ENCODE measurements at places on chromosomes 5 and 9.

GRCh38 chr9:81344366-81344765, 345.0 kb downstream of the TLE1 start:
- no peak for DNase-seq

GRCh38 chr5:98308231-98308630, 465.2 kb upstream of the RGMB start:
- DNase-seq = peak; percentile 26

- DNase-seq = no peak
These were observed 171.9 kb downstream of the ZNF462 start for GRCh38 chr9:107034831-107035230.

- DNase-seq = no peak
These were observed 18.0 kb upstream of the JAKMIP2 start for GRCh38 chr5:147800491-147800890.

DNA sequence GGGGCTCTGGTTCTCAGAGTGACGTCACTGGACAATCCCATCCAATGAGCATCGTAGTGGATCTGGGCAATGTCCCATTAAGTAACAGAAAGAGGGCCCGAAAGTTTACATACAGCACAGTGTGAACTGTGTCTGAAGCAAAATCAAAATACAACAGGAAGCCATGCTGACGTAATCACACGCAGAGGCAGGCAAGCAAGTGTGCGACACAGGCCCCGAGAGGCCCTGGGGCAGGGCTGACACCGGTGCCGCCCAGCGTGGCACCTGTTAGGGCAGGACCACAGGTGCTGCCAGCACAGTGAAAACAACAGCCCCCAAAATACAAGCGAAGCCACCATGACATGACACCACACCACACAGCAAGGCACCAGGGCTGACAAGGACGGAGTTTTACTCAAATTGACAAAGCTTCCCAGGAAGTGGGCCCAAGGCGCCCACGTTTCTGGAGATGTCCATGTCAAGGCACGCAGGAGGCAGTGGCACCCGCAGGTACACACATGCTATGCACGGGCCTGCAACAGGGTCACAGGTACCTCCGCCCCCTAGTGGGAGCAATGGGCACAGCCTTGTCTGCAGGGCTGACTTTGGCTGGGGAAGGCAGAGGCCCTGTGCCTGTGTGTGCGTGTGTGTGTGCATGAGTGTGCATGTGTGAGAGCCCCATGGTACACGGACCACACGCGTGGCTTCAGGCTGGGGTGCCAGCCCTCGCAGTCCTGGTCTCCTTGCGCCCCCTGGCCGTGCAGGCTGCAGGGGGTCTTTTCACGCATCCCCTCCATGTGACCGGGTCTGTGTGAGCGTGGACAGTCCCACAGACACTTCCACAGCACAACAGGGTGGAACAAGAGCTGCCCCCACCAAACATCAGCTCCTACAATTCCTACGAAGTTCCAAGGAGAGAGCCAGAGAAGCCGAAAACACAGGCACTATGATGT, 19.6 kb downstream of the QSOX2 start:
- peak; percentile 45 for DNase-seq

- no peak for DNase-seq
These were observed 55.1 kb upstream of the S1PR3 start for GRCh38 chr9:88936132-88936531.

GRCh38 chr9:113511856-113512761, 48.6 kb downstream of the RGS3 start:
- peak; percentile 64 for DNase-seq

DNA sequence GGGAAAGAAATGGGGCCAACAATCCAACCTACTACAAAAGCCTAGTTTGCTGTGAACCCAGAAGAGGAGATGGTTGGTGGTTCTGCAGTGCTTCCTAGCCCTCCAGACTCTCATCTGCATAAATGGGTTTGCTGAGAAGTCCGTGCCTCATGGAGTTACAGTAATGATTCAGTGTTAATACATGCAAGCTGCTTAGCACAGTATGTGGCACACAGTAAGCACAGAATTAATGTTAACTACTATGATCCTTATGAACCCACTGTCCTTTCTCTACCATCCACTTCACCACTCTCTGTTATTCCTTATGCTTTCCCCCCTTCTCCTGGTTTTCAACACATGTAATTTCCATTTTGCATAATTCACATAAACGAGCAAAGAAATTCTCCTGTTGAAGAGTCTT, 100.0 kb downstream of the ACTBL2 start:
- DNase-seq = peak; percentile 9

DNA sequence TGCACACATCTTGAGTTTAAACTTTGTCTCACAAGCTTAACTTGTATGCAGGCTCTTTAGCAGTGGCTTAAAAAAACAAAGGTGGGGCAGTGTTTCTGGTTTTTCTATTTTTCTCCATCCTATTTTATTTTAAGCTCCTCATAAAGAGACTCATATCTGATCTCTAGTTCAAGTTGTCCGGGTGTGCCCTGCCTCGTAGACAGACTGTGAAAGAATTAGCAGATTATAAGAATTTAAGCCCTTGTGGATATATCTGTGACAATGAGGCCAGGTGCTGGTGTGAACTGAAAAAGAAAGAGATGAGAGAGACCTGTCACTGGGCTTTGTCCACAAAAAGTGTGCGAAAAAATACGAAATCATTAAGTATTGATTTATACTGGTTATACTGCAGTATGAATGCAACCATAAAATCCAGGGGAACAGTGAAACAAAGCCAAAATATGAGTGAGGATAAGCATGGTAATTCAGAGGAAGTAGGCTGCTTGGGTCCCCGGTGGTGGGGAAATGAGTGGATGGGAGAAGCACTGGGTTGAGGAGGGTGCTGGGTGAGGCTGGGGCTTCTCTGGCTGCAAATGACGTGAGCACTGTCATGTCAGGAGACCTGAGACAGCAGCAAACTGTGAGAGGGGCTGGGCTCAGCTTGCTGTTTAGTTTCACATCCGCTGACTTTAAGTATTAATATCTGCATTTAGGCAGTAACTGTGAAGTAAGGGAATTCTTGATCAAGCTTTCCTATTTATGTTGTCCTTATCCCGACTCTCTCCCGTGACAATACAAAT, 179.7 kb upstream of the ANKRD55 start:
- no peak for DNase-seq

DNA sequence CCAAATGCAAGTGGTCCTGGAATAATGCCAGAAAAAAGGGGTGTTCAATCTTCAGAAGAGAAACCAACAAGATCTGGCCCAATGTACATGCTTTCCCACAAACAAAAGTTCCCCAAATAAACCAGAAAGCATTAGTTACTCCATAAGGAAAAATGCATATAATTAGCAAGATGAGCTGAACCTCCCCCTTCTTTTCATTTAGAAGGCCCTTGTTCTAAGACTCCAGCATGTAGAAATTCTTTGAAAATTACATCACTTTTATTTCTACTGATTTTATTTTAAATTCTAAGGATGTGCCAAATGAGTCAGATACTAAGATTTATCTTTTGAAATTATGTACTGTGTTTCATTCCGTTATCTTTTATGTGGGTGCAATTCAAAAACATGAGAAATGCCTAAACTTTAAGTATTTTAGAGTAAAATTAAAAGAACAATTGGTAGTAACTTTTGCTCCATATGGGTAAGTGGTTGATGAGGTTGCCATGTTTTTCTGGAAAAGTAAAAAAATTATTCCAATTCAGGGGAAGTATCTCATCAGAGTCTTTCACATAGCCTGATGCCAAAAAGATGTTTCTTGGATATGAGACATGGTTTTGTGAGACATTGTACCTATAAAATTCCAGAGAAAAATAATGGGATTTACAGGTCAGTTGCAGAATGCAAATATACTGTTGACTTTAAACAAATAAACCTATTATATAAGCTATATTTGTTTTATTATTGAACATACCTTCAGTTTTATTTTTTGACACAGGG, 106.5 kb upstream of the CCDC112 start:
- DNase-seq = peak; percentile 74

DNA sequence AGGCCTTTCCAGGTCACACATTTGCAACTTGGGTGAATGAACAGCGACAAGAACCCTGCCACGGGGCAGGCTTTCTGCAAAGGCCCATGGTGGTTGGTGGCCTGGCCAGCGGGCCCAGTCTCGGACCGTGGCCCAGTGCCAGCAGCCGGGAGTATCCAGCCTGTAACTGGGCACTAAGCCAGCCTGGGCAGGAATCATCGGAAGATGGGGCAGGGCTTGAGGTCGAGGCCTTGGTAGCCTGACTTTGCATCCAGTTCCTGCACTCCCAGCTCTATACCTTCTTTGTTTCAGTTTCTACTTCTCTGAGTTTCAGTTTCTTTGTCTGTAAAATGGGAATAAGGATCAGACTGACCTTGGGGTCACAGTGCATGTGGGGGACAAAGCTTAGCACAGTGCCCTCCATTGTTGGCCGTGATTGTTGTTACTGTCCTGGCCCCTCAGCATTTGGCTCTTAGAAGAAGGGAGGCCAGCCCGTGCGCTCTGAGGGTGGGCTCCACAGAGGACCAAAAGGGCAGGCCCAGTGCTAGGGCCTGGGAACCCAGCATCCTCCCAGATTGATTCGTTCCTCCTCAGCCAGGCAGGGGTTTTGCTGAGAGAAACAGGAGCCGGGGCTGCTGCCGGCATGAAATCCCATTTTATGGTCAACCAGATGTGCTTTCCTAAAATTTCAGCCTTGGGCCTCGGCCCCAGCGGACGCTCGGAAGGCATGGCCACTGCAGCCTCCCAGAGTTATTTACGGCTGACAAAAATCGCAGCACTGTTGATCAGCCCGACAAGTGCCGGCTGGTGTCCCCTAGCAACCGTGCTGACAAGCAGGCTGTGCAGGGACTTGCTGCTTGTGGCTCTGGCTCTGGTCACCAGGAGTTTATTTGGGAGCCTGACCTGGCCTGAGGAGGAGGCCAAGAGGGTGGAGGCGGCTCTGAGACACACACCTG, 43.6 kb downstream of the JADE2 start:
- no peak for DNase-seq

DNA sequence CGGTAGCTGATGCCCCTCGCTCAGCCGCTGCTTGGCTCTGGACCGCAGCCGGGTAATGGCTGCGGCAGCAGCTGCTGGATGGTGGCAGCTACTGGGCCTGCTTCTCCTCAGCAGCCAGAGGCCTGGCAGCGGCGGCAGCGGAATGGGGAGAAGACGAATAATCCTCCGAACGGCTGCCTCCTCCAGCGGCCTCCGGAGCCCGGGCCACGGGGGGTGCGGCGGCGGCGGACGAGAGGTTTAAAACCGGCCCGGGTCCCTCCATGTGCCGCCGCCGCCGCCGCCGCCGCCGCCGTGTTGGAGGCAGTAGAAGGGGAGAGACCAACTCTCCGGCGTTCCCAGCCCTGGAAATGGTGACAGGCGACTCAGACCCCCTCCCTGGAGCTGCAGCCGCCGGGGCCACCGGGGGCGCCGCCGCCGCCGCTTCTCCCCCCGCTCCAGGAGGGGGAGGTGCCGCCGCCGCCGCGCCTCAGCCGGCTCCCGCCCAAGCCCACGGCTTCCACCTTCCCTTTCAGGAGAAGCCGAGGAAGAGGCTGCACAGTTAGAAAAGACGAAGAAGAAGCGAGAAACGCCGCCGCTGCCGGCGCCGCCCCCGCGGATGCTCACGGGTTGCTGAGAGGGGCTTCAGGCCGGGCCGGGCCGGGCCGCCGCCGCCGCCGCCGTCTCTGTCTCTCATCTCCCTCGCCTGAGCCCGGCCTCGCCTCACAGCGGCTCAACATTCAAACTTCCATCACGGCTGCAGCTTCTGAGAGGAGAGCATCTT, 118.4 kb upstream of the PRSS3 start:
- peak; percentile 10 for DNase-seq

DNA sequence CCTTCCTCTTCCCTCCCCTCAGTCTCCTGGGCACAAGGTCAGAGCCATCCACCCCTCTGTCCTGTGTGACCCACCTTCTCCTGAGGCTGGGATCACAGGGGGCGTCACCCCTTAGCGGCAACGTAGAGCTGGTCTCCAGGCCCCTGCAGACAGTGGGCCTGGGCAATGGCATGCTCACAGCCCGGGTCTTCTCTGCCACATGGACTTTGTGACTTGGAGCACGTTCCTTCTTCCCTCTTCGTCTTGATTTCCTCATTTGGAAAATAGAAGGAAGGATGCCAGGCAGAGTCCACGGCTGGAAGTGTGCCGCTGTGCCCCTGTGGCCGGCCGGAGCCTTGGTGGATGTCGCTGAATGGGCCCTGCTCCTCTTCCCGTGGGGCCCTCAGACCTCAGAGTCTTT, 10.0 kb downstream of the RXRA start:
- no peak for DNase-seq

DNA sequence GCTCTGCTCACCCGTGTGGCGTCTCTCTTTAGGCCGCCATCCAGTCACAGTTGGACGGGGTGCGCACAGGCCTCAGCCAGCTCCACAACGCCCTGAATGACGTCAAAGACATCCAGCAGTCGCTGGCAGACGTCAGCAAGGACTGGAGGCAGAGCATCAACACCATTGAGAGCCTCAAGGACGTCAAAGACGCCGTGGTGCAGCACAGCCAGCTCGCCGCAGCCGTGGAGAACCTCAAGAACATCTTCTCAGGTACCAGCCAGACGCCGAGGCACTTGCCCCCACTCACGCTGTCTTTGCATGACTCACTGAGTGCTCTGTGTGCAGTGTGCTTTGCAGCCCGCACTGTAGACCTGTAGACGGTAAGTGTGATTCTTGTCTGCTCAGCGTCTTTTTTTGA, 4.5 kb downstream of the EXOC3 start:
- DNase-seq = no peak

GRCh38 chr9:1939926-1940368, 75.2 kb upstream of the SMARCA2 start:
- DNase-seq = peak; percentile 26

- DNase-seq = peak; percentile 68
These were observed 9.9 kb downstream of the SH3RF2 start for GRCh38 chr5:145946112-145946861.

DNA sequence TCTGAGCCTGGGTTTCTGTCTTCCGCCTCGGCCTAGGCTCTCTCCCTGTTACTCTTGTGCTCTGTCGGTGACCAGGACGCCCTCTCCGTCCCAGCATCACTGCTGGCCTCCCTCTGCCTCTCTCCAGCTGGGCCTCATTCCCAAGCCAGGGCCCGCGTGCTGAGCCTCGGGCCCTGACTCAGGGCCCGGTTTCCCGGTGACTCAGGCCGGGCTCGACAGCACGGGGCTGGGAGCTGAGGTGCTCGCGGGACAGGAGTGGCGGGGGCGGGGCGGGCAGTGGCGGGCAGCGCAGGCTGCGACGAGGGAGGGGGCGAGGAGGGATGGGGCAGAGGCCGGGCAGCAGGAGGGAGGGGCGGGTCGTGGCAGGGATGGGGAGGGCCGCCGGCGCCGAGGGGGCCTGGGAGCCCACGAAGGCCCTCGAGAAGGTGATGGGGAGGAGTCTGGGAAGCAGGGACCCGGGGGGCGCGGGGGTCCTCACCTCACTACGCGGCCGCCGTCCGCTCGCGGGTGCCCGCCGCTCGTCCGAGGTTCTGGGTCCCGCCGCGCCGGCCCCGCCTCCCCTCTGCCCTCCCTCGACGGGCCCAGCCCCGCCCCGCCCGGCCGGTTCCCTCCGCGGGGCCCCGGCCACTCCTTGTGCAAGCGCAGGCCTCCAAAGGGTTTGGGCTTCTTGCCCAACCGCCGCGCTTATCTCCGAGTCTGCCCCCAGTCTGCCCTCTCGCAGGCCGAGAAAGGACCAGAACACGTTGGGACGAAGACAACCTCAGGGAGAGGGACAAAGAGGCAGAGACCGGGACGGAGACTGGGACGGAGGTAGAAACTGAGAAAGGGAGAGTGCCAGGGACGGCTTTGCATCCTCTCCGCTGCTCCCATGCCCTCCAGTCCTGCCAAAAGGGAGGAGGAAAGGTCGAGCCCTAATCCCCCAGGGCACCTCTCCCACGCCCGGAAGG, at the start of gene ARAP3:
ARAP3 (minus strand) TSS at position 536 of the 947 bp plus-strand sequence. CDS start 1,744 bp downstream, outside the sequence.
- DNase-seq = peak; percentile 87

- no peak for DNase-seq
These were observed 138.4 kb downstream of the GADD45G start for GRCh38 chr9:89743216-89743572.
